ENCODE measurements at places on chromosomes 11 and 22. TPM values are rescaled to one million over a fixed set of nuclear protein-coding genes. Genes with fewer than 3 reads are reported as not detected.

OR5M8 gene
- polyA plus RNA-seq: not detected

LSP1 gene
- 646 TPM for polyA plus RNA-seq

AIP gene
- 175 TPM for polyA plus RNA-seq

SGSM1 gene
- not detected for polyA plus RNA-seq

KCNJ11 gene
- not detected for polyA plus RNA-seq

SAA1 gene
- polyA plus RNA-seq: not detected

TRIM6 gene
- polyA plus RNA-seq: 0.44 TPM

B4GALNT4 gene
- not detected for polyA plus RNA-seq

FXYD6 gene
- polyA plus RNA-seq: 71.9 TPM

OR4C11 gene
- polyA plus RNA-seq: not detected

PGA4 gene
- polyA plus RNA-seq: 33.5 TPM

OR8A1 gene
- polyA plus RNA-seq: not detected

DLG2 gene
- not detected for polyA plus RNA-seq

MRGPRX3 gene
- not detected for polyA plus RNA-seq

PAX6 gene
- polyA plus RNA-seq: not detected

RBM7 gene
- polyA plus RNA-seq: 32.4 TPM

IGSF22 gene
- polyA plus RNA-seq: not detected

APOBEC3A gene
- polyA plus RNA-seq: 247 TPM

OR10W1 gene
- polyA plus RNA-seq: not detected

LRRC4C gene
- not detected for polyA plus RNA-seq

OR2AT4 gene
- not detected for polyA plus RNA-seq

EXPH5 gene
- polyA plus RNA-seq: not detected

SLC25A45 gene
- polyA plus RNA-seq: 3.7 TPM

TRIM5 gene
- polyA plus RNA-seq: 10.6 TPM

MMP7 gene
- polyA plus RNA-seq: not detected

CARD18 gene
- polyA plus RNA-seq: not detected

WNT11 gene
- 0.24 TPM for polyA plus RNA-seq

CDC45 gene
- not detected for polyA plus RNA-seq

PARVG gene
- polyA plus RNA-seq: 577 TPM

CRYBB3 gene
- not detected for polyA plus RNA-seq

MCAT gene
- polyA plus RNA-seq: 4.5 TPM

CTSW gene
- polyA plus RNA-seq: 0.78 TPM

PI4KA gene
- polyA plus RNA-seq: 22.8 TPM

OR51F1 gene
- polyA plus RNA-seq: not detected

CAVIN3 gene
- polyA plus RNA-seq: 11.2 TPM

MAP6 gene
- not detected for polyA plus RNA-seq

LAYN gene
- polyA plus RNA-seq: not detected

ADM2 gene
- not detected for polyA plus RNA-seq

CECR2 gene
- polyA plus RNA-seq: 0.11 TPM

CRYBB2 gene
- polyA plus RNA-seq: not detected

MRGPRE gene
- polyA plus RNA-seq: not detected

TRIM51 gene
- polyA plus RNA-seq: not detected

MUC5B gene
- polyA plus RNA-seq: not detected

BTG4 gene
- not detected for polyA plus RNA-seq
